ENCODE measurements at places on chromosomes 1 and 21.

- no peak for DNase-seq
Observed at GRCh38 chr21:36757196-36757595, 58.3 kb downstream of the SIM2 start.

DNA sequence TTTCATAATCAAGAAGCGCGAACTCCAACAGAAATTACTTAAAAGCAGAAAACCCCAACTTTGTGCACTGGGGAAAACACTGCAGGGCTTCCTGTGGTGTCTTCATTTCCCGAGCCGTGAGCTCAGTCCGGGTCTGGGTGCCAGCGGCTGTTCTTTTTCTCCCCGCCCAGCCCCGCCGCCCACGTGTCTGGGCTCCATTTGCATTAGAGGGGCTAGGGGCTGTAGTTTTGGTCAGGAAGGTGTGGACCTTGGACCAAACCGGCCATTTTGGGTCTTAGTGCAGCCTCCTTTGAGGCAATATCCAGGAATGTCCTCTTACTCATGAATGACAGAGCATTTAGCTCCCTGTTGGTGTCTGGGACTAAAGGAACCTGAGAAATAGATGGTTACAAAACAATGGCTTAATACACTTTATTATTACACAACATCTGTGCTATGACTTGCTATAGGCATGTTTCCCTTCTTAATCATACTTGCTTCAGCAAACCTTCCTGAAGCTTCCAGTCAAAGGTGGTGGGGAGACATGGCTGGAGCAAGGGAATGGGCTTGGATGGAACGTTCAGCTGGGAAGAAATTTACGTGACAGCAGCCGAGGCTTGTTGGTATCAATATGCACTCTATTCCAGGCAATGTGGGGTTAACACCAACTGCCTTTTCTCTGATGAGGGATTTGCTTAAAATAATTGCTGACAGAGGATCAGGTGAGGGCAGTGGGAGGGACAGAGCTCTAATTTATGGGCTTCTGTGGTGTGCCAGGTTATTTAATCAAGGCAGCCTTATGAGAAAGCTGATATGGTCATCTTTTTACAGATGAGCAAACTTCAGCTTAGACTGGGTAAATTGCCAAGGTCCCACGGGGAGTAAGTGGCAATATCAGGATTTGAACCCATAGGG, 1.1 kb downstream of the AGTRAP start:
- DNase-seq, result peak; percentile 78

GRCh38 chr1:156126630-156127534, 12.4 kb downstream of the LMNA start:
- DNase-seq, result no peak

- no peak for DNase-seq
Observed at GRCh38 chr1:226988334-226988666, 48.2 kb downstream of the COQ8A start.

DNA sequence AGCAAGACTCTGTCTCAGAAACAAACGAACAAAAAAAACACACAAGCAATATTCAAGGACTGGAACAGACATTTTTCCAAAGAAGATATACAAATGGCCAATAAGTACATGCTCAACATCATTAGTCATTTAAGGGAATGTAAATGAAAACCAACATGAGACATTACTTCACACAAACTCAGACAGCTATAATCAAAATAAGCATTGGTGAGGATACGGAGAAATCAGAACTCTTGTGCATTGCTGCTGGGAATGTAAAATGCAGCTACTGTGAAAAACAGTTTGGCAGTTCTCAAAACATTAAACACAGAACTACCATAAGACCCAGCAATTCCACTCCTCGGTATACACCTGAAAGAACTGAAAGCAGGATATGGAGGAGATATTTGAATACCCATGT, 15.4 kb downstream of the NOL9 start:
- DNase-seq, result no peak

GRCh38 chr1:57512386-57512785, 88.5 kb upstream of the DAB1 start:
- no peak for DNase-seq

DNA sequence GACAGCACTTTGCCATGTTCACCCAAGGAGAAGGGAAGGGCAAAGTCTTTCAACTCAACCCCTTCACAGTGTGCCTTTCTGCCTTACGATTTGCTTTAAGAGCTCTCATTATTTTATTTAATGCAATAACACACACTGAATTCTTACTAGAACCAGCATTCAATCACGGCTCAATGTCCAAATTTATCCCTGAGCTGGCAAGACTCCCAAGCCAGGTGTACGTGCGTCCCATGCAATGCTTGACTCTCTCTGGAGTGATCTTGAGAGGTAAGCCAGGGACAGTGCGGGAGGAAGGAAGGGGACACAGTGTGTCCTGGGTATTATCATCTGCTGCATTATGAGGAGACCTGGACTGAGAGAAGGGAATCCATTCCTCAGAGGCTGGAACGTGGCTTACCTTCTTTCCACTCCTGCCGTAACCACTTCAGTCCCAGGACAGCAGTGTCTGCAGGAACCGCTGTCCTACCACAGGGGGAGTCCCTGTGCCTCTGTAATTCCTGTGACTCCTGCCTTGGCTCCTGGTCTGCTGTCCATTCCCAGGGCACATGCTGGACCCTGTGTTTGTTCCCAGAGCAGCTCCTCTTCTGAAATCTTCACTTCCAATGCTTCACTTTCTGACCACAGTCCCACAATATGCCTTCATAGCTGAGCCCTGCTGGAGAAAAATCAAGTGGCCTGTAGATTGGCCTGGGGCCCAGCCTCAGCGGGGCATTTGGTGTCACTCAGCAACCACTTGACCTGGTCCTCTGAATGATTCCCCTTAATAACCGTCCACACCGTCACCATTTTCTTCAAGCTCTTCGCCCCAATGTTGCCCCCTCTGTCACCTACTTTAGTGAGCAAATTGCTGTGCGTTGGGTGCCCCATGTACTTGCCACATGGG, 28.6 kb upstream of the STUM start:
- DNase-seq, result no peak

GRCh38 chr1:55129194-55129728, 85.9 kb downstream of the USP24 start:
- no peak for DNase-seq

DNA sequence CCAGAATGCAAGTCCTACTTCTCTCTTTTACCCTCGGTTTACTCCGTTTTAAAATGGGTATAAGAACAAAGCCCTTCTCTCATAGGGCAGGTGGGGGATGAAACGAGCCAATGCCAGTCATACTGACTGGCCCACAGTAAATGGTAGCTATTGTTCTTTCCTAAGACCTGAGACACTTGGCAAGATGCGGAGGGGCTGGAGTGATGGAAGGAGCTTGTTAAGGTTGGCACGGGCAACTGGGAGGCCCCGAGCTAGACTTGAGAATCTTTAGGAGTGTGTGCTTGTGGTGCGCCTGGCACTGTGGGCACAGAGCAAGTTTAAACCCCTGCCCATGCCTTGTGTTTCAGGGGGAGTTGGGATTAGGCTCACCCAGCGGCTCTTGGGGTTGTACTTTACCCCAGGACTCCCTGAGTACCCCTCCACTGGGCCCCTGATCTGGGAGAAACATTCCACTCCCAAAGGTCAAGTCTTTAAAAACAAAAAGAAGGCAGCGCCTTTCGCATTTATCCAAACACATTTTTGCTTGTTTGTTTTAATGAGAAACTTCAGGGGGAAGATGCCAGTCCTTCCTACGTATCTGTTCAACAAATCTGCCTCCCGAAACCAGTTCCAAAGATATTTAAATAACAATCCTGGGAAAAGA, 240.6 kb upstream of the TMEM51 start:
- no peak for DNase-seq

GRCh38 chr1:164664127-164664526, 105.1 kb downstream of the PBX1 start:
- no peak for DNase-seq

GRCh38 chr1:4270651-4271337, 370.7 kb upstream of the C1orf174 start:
- no peak for DNase-seq

DNA sequence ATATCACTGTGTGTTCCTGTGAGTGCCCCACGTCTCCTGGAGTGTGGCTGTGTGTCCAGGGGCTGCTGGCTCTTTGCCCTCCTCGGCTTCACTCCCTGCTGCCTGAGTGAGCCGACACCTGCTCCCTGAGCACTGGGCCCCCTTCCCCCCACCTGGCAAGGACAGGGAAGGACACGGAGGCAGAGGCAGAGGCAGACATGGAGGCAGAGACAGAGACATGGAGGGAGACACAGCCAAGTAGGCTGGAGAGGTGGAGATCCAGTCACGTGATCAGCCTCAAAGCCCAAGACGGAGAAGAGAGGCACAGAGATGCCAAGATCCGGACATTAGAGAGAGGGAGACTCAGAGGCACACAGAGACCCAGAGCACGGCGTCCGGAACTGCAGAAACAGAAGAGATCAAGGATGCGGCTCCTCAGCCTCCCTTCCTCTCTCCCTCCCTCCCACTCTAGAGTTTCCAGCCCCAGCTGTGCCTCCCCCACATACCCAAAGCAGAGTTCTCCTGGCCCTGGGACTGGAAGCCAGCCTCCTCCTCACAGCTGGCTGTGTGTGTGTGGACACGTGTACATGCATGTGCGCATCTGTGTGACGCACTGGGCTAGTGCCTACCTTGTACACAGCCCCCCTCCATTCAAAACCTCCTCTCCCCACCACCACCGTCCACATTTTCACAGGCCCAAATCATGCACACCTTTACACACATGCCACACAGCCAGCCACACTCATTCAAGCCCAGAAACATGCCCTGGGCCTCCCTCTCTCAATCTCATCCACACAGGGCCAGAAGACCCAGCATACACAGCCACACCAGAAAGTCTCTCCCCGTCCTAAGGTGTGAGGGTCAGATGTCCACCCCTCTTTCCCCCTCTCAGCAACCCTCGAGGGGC, 39.1 kb upstream of the WASF2 start:
- DNase-seq, result no peak

DNA sequence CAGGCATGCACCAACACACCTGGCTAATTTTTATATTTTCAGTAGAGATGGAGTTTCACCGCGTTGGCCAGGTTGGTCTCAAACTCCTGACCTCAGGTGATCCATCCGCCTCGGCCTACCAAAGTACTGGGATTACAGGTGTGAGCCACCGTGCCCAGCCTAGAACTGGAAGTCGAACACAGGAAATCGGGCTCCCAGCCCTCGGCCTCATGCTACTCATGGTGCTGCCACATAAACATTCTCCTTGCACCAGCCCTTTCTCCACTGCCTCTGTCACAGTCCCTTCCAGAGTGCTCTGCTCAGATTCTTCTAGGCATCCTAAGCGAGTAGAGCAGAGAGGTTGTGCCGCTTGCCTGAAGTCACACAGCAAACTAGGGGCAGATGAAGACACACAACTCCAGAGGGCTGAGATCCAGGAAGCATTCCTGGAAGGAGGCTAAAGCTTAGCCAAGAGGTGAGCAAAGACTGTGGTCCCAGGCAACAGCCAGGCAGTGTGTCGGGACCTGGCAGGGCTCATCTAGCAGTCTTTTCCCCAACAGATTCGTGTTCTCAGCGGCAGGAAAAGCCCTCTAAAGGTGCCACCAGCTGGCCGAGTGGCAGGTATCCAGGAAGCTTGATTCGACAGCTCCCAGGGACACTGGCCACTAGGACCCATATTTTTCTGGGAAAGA, 29.6 kb upstream of the NPPB start:
- no peak for DNase-seq

GRCh38 chr1:244792188-244792850, 43.1 kb upstream of the COX20 start:
- no peak for DNase-seq

GRCh38 chr1:94385308-94385929, 32.8 kb upstream of the ABCD3 start:
- no peak for DNase-seq

DNA sequence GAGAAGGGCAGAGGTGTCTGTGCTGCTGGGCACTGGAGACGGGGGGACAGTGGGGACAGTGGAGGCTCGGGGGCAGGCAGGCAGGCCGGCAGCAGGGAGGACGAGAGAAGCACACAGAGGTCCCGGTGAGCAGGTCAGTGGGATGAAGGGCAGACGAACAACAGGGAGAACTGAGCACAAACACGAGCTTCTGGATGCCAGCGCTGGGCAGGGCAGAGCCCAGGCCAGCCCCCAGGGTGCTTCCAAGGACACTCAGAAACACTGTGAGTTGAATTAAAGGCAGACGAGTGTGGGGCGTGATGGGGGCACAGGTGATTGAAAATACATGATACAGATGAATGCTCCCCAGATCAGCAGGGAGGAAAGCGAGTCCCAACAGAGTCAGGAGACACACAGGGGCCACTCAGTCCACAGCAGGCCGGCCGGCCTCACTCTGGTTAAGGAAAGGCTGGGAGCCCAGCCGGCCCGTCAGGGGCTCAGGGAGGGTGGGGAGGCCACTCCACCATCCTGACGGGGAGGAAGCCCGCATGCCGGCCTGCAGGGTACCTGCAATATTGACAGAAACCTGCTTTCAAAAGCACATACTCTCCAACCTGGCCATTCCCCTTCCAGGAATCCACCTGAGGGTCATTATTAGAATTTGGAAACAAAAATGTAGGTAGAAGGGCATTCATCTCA, 14.1 kb downstream of the SLC19A1 start:
- DNase-seq, result no peak

- DNase-seq, result no peak
Observed at GRCh38 chr1:248402748-248403147, at the start of gene OR2T1. Gene OR2T1 (plus strand): TSS chr1:248403048. CDS start chr1:248406148, 3,100 bp downstream.

DNA sequence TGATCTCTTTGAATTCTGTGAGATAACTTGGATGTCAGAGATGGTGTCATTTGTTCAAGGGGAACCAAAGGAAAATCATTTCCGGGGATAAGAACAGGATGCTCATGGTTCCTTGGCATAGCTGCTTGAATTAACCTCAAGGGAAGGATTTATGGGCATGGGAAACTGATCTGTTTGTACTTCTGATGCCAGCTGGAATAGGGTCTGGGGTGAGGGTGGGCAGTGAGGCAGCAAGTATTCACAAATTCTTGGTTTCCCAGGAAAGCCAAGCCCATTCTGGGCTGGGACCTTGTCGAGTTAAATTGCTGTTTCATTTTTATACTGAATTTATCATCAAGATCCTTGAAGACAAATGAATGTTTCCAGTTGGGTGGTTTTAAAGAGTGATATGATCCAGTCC, 14.1 kb downstream of the INTS3 start:
- DNase-seq, result no peak

DNA sequence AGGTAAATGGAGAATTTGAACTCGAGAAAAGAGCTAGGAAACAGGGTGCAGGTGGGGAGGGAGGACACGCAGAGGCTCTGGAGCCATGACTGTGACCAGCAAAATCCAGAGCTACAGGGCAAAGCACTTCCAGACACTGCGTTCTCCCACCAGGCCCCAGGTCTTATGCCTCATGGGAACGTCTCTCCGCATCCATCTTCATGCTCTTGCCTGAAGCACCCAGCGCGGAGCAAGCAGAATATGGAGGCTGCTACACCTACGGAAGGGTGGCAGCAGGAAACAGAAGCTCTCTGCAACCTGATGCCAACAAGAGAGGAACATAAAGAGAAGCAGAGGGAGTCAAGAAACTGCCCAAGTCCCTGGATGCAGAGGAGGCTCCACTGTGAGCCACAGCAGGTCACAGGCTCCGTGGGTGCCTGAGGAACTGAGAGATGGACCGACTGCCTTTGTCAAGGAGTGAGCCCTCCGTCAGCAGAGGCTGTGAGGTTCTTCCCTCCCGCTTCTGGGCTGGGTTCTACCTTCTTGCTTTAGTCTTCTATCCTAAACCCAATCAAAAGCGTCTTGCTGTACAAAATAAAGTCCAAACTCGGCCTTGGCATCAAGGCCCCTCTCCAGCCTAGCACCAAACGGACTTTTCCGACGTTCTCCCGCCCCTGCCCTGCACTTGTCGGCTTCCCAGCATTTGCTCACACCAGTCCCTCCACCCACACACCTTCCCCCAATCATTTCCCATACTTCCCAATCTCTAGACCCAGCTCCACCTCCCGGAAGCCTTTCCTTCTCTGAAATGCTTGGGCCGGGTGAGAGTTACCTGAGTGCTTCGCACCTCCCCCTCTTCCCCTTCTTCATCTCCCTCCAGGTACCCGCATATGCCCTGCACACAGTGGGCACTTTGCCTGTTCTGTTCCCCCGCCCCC, 930 bp downstream of the DHCR24 start:
- no peak for DNase-seq
